ENCODE measurements at places on chromosomes 12 and 14. TPM values are rescaled to one million over a fixed set of nuclear protein-coding genes. Genes with fewer than 3 reads are reported as not detected.

The KRT78 gene
- total RNA-seq = not detected

The RNASE3 gene
- not detected for total RNA-seq

The KRT73 gene
- total RNA-seq = 4.5 TPM

The YAF2 gene
- 40.3 TPM for total RNA-seq

The EIF2S1 gene
- 91.2 TPM for total RNA-seq

The COX8C gene
- total RNA-seq = not detected

The PYM1 gene
- 55.4 TPM for total RNA-seq

The FITM1 gene
- total RNA-seq = 1.5 TPM

The DUSP16 gene
- total RNA-seq = 41.6 TPM

The PLCZ1 gene
- total RNA-seq = not detected

The GXYLT1 gene
- total RNA-seq = 7.3 TPM

The SPTB gene
- 0.05 TPM for total RNA-seq

The PDZRN4 gene
- total RNA-seq = not detected

The KRT74 gene
- total RNA-seq = not detected

The KCNC2 gene
- total RNA-seq = not detected

The PTGES3 gene
- 179 TPM for total RNA-seq

The NELL2 gene
- 81.6 TPM for total RNA-seq

The PLEK2 gene
- 0.40 TPM for total RNA-seq

The CLEC12A gene
- total RNA-seq = 0.23 TPM

The OR10G3 gene
- total RNA-seq = not detected

The PZP gene
- not detected for total RNA-seq

The HHIPL1 gene
- total RNA-seq = not detected

The FOXA1 gene
- not detected for total RNA-seq

The KCNK10 gene
- total RNA-seq = not detected

The BCL2L14 gene
- 13.3 TPM for total RNA-seq

The GLT1D1 gene
- not detected for total RNA-seq

The KRT76 gene
- not detected for total RNA-seq

The SENP1 gene
- total RNA-seq = 30.1 TPM

The GPR68 gene
- 23.9 TPM for total RNA-seq

The TAS2R7 gene
- not detected for total RNA-seq

The CACNA2D4 gene
- 11.5 TPM for total RNA-seq

The BCL11B gene
- total RNA-seq = 105 TPM

The RPS6KA5 gene
- 43.6 TPM for total RNA-seq

The MYO1H gene
- total RNA-seq = not detected

The ZNF385A gene
- total RNA-seq = 0.35 TPM

The C12orf42 gene
- 1.3 TPM for total RNA-seq

The PRICKLE1 gene
- 0.28 TPM for total RNA-seq

The CD9 gene
- total RNA-seq = 0.91 TPM

The ZFYVE26 gene
- 22.0 TPM for total RNA-seq

The TAS2R19 gene
- total RNA-seq = 2.2 TPM

The CELA1 gene
- total RNA-seq = 0.23 TPM

The RPL10L gene
- total RNA-seq = not detected

The HELB gene
- 34.5 TPM for total RNA-seq

The CLEC1B gene
- not detected for total RNA-seq

The MIP gene
- not detected for total RNA-seq

The ACSM4 gene
- not detected for total RNA-seq

The EFS gene
- not detected for total RNA-seq

The RIN3 gene
- 66.4 TPM for total RNA-seq

The KRT3 gene
- not detected for total RNA-seq

The ZDHHC22 gene
- not detected for total RNA-seq

The DBX2 gene
- total RNA-seq = not detected

The OASL gene
- 7.7 TPM for total RNA-seq
